ENCODE measurements at places on chromosomes 6 and 20. TPM values are rescaled to one million over a fixed set of nuclear protein-coding genes. Genes with fewer than 3 reads are reported as not detected.
A peak's percentile ranks its signal among the peaks of the same experiment; 100 is the strongest.

Gene GPLD1
- 9.0 TPM for total RNA-seq

Gene CD109
- 0.19 TPM for total RNA-seq

DNA sequence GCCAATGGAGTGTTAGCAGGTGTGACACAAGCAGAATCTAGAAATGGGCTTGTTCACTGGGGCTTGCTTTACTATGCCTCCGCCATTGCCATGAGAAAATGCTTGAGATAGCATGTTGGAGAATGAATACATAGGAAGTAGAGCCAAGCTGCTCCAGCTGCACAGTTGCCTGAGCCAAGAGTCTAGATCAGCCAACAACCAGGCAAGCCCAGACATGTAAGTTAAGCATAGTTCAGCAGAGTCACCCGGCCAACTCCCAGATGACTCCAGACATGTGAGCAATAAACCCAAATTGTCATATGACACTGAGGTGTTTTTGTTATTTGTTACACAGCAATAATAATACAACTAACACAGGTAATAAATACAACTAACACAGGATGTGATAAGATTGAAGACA lies 167.9 kb downstream of the HAO1 start:
- no peaks in the 10 kb centered on the region for H3K36me3 ChIP-seq
- no peaks in the 10 kb centered on the region for H3K27me3 ChIP-seq
- no peaks in the 10 kb centered on the region for H3K4me1 ChIP-seq
- H3K4me3 ChIP-seq: no peak overlapping the region

GRCh38 chr20:62117658-62118057 lies 4.6 kb upstream of the LSM14B start:
- H3K27me3 ChIP-seq: no peaks in the 10 kb centered on the region
- no peak overlapping the region for H3K4me3 ChIP-seq
- no peak for DNase-seq
- H3K27ac ChIP-seq: no peak overlapping the region

Gene C20orf144
- 0.51 TPM for total RNA-seq

Gene GPR31
- not detected for total RNA-seq

GRCh38 chr6:161153725-161154124 lies 120.1 kb downstream of the AGPAT4 start:
- H3K27ac ChIP-seq: no peak overlapping the region
- H3K4me3 ChIP-seq: no peak overlapping the region
- no peaks in the 10 kb centered on the region for H3K4me1 ChIP-seq
- H3K27me3 ChIP-seq: no peaks in the 10 kb centered on the region
- H3K36me3 ChIP-seq: no peaks in the 10 kb centered on the region

GRCh38 chr6:1482381-1483166 lies 93.2 kb downstream of the FOXF2 start:
- H3K27ac ChIP-seq: no peak overlapping the region

Gene C20orf202
- total RNA-seq: not detected

DNA sequence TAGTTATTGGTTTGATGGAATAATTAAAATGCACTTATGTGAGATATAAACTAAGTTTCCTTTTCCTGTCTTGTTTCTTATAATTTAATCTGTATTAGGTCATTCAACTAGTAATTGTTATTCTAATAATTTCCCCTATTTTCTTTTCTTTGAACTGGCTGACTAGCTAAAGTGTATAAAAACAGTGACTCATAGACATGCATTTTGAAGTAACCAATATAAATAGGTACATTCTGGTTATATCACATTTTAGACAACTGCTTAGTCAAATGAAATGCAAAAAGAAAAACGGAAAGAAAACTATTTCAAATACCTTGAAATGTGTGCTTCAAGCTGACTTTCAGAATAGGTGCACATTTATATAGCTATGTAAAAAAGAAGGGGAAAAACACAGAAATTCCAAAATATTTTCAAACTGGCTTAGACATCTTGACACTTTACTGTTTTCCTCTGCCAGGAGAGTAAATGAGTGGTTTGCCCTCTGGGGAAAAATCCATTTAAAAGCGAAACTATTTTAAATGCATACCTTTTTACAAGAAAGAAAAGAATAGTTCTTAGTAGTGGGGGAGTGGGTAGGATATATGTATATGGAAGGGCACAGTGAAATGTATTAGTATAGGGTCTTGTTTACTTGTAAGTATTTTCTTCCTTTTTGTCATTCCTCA lies 28.3 kb downstream of the KCNQ5 start:
- H3K36me3 ChIP-seq: no peaks in the 10 kb centered on the region
- H3K4me3 ChIP-seq: no peak overlapping the region
- no peak for DNase-seq
- no peak overlapping the region for H3K27ac ChIP-seq

DNA sequence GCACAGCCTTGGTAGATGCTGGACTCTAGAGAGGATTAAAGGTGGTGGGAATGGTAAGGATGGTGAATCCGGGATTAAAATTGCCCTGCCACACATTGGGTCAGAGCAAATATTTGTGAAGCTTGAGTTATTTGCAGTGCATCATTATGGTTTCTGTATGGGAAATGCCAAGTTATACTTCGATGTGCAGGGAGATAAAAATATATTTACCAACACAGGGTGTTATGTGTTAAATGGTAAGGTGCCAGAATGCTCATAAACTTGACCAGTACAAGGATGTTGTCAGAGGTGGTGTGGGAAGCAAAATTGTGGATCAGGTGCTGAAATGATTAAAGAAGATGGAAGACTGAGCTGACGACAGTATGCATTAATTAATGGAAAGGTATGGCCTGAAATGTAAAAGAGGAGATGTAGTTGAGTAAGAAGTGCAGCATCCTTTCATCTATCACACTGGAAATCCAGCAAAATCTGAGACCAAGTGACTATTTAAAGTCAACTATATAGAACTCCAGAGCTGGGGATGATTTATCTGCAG lies 262.3 kb downstream of the ADGB start:
- H3K36me3 ChIP-seq: no peaks in the 10 kb centered on the region
- no peak overlapping the region for H3K27ac ChIP-seq
- no peak overlapping the region for H3K4me3 ChIP-seq
- no peaks in the 10 kb centered on the region for H3K27me3 ChIP-seq

DNA sequence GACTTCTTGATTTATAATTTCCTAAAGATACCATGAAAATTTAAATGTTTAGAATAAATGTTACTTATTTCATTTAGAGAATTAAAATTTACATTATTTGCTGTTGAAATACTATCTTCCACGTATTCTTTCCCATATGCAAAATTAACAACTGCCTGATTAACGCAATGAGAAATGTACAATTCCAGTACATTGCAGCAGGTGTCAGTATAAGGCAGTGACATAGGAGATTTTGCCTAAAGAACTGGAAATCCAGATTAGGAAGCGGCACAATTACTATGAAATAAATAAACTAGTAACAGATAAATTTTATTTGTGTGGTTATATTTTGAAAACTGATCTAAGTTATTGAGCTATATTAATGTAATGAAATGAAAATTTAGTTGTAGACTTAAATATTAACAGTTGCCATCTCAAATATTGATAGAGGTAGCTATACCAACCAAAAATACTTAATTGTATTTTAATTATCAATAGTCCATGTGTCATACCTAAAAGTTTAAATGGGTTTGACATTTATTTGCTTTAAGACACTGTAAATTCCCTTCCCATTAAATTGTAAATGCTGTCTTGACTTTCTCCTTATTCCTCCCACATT lies 300.2 kb downstream of the UTRN start:
- no peak overlapping the region for H3K4me3 ChIP-seq
- H3K4me1 ChIP-seq: no peaks in the 10 kb centered on the region
- H3K36me3 ChIP-seq: no peaks in the 10 kb centered on the region
- no peak for DNase-seq
- H3K27me3 ChIP-seq: no peaks in the 10 kb centered on the region
- no peak overlapping the region for H3K27ac ChIP-seq

Gene LTB
- total RNA-seq: not detected

Gene TNXB
- total RNA-seq: 3.9 TPM

- H3K27me3 ChIP-seq: no peaks in the 10 kb centered on the region
- H3K4me3 ChIP-seq: no peak overlapping the region
- no peak for DNase-seq
- H3K27ac ChIP-seq: no peak overlapping the region
- no peaks in the 10 kb centered on the region for H3K4me1 ChIP-seq
Observed at GRCh38 chr20:41353530-41353929, 12.9 kb downstream of the LPIN3 start.

DNA sequence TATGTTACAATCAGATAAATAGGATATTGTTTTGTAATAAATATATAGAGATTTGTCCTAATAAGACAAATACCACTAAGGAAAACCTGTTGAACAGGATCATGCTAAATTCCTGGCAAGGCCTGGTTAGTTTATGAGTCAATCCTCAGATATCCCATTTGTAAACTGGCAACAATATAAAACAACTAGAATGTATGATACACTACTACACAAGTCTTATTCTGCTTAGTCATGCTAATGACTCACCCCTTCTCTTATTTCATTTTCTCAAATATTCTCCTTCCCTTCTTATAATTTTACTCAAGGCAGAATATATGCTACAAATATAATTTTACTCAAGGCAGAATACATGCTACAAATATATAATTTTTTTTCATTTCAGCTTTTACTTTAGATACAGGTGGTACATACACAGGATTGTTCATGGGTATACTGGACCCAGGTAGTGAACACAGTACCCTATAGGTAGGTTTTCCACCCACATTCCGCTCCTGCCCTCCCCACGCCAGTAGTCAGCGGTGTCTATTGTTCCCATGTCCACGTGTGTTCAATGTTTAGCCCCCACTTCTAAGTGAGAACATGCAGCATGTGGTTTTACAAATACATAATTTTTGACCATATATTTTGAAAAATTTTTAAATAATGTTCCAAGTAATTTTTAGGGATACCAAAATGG lies 6.3 kb downstream of the OSER1 start:
- peaks cover 21% of the 10 kb centered on the region for H3K4me1 ChIP-seq
- H3K36me3 ChIP-seq: peaks cover 7% of the 10 kb centered on the region
- DNase-seq: no peak
- no peak overlapping the region for H3K27ac ChIP-seq

DNA sequence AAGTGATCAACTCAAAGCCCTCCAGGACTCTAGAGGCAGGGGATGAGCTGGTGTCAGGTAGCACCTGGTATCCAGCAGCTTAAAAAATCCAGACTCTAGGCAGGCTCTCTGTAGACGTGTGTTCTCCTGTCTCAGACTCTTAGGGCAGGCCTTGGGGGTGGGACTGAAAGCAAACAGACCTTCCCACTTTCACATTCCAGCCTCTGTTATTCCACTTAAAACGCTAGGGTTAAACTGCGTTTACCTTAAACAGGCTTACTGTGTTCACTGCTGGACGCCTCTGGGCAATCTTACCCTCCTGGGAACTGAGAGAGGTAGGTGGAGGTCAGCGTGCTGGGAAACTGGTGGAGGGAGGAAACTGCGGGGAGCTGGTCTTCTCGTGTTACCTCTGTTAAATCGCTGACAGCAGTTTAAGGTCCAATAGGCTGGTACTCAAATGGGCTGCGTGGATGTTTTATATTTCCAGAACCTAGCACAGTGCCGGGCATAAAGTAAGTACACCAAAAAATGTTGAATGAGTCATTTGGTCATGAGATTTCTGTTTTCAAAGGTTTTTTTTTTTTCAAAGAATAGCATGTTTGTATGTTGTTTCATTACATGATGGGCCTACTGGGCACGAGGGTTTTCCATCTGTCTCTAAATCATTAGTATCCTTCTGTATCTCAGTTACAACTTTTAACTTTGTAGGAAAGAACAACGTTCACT lies at the start of gene GCNT2:
TSS of gene GCNT2 (plus strand) at position 248 of the 705 bp plus-strand sequence. CDS start 7,561 bp downstream, outside the sequence.
- peak within 1 kb of the TSS; percentile 33 for H3K4me3 ChIP-seq
- no peaks in the 10 kb centered on the region for H3K36me3 ChIP-seq
- no peaks in the 10 kb centered on the region for H3K27me3 ChIP-seq
- peak within 1 kb of the TSS; percentile 90 for H3K27ac ChIP-seq
- peak; percentile 90 for DNase-seq

Gene PTP4A1
- 129 TPM for total RNA-seq

DNA sequence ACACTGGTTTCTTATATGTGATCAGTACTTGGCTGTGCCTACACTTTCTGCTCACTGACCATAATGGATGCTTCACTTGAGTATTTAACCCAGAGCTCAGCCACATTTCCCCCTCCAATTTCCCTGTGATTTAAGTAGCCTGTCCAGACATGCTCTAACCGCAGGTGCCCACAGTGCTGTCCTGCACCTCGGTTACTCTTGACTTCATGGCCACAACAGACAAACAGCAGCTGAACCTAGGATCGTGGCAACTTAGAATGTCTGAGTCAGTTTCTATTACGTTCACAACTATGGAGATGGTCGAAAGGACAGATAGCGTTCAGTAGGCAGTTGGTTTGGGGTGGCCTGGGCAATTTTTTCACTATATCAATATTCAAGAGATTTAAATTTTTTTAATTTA lies 306.9 kb upstream of the SGK1 start:
- H3K4me3 ChIP-seq: no peak overlapping the region
- DNase-seq: no peak
- H3K27ac ChIP-seq: no peak overlapping the region
- no peaks in the 10 kb centered on the region for H3K4me1 ChIP-seq
- no peaks in the 10 kb centered on the region for H3K36me3 ChIP-seq

- H3K36me3 ChIP-seq: no peaks in the 10 kb centered on the region
- H3K27me3 ChIP-seq: no peaks in the 10 kb centered on the region
- no peak overlapping the region for H3K4me3 ChIP-seq
- no peaks in the 10 kb centered on the region for H3K4me1 ChIP-seq
Observed at GRCh38 chr6:50047026-50047425, 2.7 kb downstream of the DEFB112 start.

- H3K27me3 ChIP-seq: no peaks in the 10 kb centered on the region
- no peak overlapping the region for H3K27ac ChIP-seq
- H3K36me3 ChIP-seq: no peaks in the 10 kb centered on the region
- H3K4me3 ChIP-seq: no peak overlapping the region
- no peak for DNase-seq
Observed at GRCh38 chr6:40295251-40295950, 291.8 kb downstream of the LRFN2 start.

- no peaks in the 10 kb centered on the region for H3K4me1 ChIP-seq
- no peaks in the 10 kb centered on the region for H3K27me3 ChIP-seq
- no peaks in the 10 kb centered on the region for H3K36me3 ChIP-seq
Observed at GRCh38 chr6:94041945-94042709, 622.8 kb upstream of the EPHA7 start.

Gene HLA-DPA1
- total RNA-seq: not detected

- H3K4me3 ChIP-seq: no peak overlapping the region
- no peak overlapping the region for H3K27ac ChIP-seq
- no peaks in the 10 kb centered on the region for H3K36me3 ChIP-seq
- H3K4me1 ChIP-seq: no peaks in the 10 kb centered on the region
- DNase-seq: no peak
- no peaks in the 10 kb centered on the region for H3K27me3 ChIP-seq
Observed at GRCh38 chr6:123668063-123668462, 31.3 kb upstream of the TRDN start.

Gene DCDC2
- total RNA-seq: 191 TPM
